GOT3 (cell line): ENCODE measurements at places on chromosomes 5 and 9.

- no peak for DNase-seq
Observed at GRCh38 chr9:109779711-109780452, at the start of gene PALM2AKAP2. TSS of gene PALM2AKAP2 (plus strand) at chr9:109780198. CDS start at chr9:109780489, 291 bp downstream.

- no peak for DNase-seq
Observed at GRCh38 chr5:143662020-143662419, 149.9 kb upstream of the HMHB1 start.

DNA sequence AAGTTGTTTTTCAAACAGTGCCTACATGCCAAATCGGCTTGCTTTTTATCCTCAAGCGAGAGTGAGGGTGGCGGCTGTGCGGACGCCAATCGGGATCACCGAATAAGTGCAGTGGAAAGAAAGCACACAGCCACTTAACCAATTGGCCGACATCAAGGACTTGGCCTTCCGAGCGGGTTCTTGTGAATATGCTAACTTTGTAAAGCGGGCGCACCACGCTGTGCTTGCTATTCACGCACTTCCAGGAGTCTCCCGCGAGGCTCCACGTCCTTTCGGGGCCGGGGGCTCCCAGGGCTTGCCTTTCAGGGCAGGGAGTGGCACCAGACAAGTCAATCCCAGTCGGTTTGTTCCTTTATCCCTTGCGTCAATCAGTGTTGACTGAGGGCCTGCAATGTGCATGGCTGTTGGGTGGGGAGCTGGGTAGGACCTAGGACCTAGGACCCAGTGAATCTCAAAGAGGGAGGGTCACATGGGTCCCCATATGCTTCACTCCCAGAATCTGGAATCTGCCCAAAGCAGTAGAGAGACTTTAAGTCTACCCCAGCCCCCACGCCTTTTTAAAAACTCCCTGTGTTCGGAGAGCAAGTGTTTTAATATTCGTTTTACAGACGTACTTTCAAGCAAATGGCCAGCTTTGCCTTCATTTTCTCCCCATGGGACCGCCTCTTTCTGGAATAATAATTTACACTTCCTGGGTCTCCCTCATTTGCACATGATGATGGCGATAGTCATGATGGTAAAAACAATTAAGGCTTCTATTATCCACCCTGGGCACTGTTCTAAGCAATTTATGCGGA lies 2.0 kb upstream of the GCNT4 start:
- DNase-seq: no peak

DNA sequence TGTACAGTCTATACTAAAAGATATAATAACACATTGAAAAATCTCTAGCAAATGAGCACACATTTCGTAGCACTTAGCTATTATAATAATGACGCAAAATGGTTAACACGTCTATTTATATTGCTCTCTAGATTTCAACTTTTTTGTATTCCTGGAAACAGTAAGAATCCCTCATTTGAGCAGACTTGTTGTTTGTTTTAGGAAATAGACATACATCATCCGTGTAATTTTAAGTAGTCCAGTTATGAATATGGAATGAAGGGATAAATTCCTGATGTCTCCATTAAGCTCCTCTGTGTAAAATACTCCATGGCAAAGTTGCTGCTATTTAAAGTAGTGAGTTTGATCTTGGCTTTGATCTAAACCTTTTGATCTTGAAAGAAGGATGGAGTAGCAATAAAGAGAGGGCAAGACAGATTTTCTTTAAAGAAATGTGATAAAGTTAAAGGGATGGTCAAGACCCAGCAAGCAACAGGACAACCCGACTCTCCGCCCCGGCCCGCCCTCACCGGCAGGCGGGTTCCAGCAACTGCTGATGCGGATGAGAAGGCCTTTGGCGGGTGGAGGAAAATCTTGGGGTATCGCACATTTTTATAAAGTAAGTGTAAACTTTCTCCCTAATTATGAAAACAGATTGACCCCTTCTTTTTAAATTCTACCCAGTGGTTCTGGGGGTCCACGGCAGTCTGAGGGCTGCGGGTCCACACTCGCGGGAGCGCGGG lies 277.4 kb downstream of the AOPEP start:
- DNase-seq: no peak

GRCh38 chr9:109499631-109500410 lies 1.7 kb upstream of the PTPN3 start:
- no peak for DNase-seq

- DNase-seq: no peak
Observed at GRCh38 chr9:133951265-133951664, 40.9 kb downstream of the VAV2 start.

GRCh38 chr5:72152545-72152944 lies 45.3 kb downstream of the MAP1B start:
- DNase-seq: no peak

DNA sequence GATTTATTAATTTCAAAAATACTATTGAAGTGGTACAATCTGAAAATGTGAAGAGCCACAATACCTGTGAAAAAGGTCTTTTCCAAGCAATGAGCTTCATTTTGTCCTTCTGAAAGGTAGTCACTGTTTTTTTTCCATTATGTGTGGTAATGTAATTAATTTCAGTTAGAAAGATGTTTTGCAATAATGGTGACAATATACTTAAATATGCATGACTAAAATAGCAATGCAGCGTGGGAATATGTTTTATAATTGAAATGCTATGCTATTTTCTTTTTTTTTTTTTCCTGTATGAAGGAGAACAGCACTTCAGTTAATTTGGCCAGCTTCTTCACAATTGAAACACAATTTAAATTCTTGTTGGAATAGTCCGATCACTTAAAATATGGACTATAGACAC lies 41.9 kb downstream of the NPR3 start:
- no peak for DNase-seq

DNA sequence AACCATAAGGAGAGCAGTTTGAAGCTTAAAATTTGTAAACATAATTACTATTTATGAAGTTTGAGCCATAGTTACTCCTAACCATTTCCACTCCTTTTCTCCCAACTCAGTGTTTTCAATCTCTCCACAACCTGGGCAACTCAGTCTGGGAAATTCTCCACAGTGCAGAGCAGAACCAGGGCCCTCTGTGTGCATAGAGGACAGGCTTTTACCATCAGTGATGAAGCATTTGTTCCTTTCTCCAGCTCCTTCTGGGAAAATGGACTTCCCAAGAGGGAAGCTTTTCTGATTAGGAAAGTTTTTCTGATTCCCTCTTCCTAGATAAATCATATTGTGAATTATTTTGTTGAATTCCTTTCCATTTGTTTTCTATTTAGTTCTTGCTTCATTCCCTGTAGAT lies 132.3 kb upstream of the MPDZ start:
- no peak for DNase-seq

GRCh38 chr5:111389390-111390082 lies 122.8 kb downstream of the STARD4 start:
- no peak for DNase-seq

GRCh38 chr5:113505181-113505580 lies 8.3 kb upstream of the YTHDC2 start:
- DNase-seq: no peak

DNA sequence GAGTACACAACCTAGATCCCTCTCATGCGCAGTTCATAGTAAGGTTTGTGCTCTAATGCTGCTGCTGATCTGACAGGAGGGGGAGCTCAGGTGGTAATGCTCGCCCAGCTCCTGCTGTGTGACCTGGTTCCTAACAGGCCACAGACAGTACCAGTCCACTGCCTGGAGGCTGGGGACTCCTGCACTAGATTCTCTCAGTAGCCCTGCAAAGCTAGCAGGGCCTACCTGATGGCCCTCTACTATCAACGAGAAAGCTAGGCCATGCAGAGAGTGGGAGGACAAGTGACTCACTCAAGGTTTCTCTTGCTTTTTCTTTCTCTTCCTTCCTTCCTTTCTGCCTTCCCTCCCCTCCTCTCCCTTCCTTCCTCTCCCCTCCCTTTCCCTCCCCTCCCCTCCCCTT lies 55.1 kb upstream of the TEX48 start:
- no peak for DNase-seq

DNA sequence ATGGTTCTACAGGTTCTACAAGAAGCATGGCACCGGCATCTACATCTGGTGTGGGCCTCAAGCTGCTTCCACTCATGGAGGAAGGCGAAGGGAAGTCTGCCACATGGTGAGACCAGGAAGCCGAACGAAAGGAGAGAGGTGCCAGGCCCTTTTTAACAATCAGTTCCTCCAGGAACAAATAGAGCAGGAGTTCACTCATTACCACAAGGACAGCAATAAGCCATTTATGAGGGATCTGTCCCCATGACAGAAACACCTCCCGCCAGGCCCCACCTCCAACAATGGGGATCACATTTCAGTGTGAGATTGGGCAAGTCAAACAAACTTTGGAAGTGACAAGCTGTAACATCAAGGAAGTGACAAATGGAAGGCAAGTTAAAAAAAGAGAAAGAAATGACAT lies 95.5 kb upstream of the PTPN3 start:
- no peak for DNase-seq

DNA sequence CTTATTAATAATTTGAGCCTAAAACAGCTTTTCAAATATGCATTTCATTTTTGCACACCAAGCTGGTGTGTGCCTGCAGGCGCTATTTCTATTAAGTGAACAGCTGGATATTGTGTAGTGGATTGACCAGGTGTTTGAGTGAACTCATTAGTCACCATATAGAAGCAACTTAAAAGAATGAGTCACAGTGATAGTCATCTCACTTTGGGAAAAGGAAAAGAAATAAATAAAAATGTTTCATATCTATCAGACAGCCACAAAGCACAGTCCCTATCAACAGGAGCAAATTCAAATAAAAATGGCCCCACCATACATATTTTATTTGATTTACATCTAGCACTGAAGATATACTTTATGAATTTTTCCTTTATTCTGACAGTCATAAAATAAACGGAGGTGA lies 456.5 kb upstream of the CDH9 start:
- no peak for DNase-seq

DNA sequence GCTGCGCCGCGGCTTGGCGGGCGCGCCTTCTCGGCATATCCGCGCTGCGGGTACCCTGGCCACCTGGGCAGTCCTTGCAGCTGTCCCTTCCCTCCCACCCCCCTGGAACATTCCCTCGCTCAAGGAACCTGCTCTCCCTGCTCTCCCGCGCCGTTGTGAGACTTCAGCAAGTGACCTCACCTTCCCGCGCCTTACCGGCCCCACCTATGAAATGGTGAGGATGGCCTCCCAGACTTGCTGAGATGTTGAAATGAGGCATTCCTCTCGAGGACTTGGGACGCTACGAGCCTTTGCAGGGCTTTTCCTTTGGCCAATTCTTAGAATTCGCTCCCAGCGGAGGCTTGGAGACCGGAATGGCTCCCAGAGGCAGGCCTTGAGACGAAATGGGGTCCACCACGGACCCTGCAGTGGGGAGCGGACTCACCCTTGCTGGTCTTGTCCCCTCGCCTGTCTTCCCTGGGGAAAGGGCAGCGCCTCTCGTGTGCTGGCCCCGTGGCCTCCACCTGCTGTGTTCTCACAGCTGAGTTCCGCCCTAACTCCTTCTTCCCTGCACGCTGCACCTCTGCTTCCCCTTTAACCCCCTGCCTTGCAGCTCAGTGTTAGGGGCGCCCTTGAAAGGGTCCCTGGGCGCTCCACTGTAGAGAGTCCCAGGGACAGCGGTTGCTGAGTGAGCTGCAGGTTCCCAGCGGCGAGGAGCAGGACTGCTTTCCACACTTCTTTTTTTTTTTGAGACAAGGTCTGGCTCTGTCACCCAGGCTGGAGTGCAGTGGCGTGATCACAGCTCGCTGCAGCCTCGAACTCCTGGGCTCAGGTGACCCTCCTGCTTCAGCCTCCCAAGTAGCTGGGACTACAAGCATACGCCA lies 907 bp downstream of the HMCN2 start:
- DNase-seq: no peak

DNA sequence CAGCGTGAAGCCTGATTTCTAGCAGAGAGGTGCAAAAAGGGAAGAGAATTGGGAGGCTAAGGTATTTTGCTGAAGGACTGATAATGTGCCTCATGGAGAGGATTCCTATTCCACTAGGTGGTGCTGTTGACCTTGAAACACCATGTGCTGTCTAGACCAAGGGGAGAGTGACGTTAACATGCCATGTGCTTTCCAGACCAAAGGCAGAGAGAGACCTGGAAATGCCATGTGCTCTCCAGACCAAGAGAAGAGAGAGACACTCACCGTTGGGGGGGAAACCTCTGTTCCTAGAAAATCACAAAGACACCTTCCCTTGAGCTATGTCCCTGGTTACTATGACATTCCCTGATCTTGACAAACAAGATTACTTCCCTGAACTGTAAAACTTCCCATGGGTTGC lies 286.0 kb upstream of the TUSC1 start:
- DNase-seq: no peak

GRCh38 chr5:15483351-15484097 lies 16.5 kb upstream of the FBXL7 start:
- no peak for DNase-seq

GRCh38 chr5:90231688-90232087 lies 177.9 kb downstream of the CETN3 start:
- no peak for DNase-seq

DNA sequence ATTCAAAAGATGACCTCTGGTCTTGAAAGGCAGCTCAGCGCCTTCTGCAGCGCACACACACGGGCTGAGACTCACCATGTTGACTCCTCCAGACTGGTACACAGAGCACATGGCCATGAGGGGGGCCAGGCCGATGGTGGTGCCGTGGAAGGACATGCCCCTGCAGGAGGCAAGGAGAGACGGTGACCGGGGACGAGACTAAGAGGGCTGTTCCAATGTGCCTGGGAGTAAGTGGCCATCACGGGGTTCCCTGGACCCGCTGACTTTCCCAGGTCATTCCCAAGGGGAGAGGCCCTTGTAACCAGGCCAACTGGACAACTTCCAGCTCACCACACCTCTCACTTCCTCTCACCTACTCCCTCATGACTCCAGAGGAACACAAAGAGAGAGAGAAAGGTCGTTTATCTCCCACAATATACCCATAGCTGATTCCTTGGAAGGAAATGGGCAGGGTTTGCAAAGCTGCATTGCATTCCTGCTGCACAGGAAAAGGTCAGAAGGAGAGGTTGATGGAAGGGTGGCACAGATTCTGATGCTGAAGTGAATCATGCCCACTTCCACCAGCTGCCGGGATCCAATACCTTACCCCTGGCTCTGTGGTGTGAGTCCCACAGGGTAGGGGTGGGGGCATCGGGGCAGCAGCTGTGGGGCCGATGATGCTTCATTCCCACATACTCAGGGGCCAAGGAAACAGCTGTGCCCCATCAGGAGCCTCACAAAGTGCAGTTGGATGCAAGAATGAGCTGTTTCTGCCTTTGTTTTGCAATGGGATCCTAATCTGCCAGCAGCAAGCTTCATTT lies 47.2 kb downstream of the NIPAL4 start:
- DNase-seq: no peak

DNA sequence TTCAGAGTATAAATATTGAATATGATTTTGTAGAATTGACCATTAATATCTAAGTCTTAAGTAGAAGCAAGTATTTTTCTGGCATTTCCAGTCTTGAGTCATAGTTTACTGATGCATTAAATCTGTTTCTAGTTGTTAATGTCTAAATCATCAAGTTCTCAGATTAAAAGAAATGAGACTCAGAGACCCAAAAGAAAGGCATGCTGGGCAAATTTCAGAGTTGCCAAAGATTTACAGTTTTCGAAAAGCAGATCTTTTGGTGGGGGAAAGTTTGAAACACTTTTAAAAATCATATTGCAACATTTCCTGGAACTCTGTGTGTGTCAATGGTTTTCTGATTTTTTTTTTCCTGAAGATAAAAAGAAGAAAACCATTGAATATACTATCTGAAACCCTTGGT lies 60.9 kb downstream of the ANKRD55 start:
- DNase-seq: no peak

- DNase-seq: no peak
Observed at GRCh38 chr9:92686954-92687353, 17.0 kb upstream of the IPPK start.
